Progenitor cell of endocrine pancreas (in vitro differentiated cells): ENCODE measurements at places on chromosomes 16 and 17. TPM values are rescaled to one million over a fixed set of nuclear protein-coding genes. Genes with fewer than 3 reads are reported as not detected.

Gene TBX4
- not detected in 2 replicates for total RNA-seq

Gene CA10
- 0.27 and 0.53 TPM in 2 replicates for total RNA-seq

Gene METTL9
- total RNA-seq: 143 and 158 TPM in 2 replicates

GRCh38 chr16:86961171-86961601 is 356.0 kb downstream of the C16orf95 start:
- DNase-seq: no peak
- H3K4me1 ChIP-seq: peaks cover 13% of the 10 kb centered on the region
- H3K36me3 ChIP-seq: no peaks in the 10 kb centered on the region
- no peak overlapping the region for H3K4me3 ChIP-seq

GRCh38 chr17:740240-741017 is 8.0 kb downstream of the TLCD3A start:
- no peak for DNase-seq
- H3K4me3 ChIP-seq: no peak overlapping the region
- peaks cover 23% of the 10 kb centered on the region for H3K36me3 ChIP-seq
- H3K4me1 ChIP-seq: no peaks in the 10 kb centered on the region
- peak overlapping the region; percentile 49 for H3K27ac ChIP-seq

- no peak overlapping the region for H3K27ac ChIP-seq
- H3K4me3 ChIP-seq: no peak overlapping the region
- H3K36me3 ChIP-seq: peaks cover 9% of the 10 kb centered on the region
- H3K4me1 ChIP-seq: peaks cover under 1% of the 10 kb centered on the region
Measured at GRCh38 chr17:1473841-1474240, 17.8 kb upstream of the CRK start.

- no peak for DNase-seq
- no peaks in the 10 kb centered on the region for H3K36me3 ChIP-seq
- H3K4me3 ChIP-seq: no peak overlapping the region
Measured at GRCh38 chr16:7990626-7991260, 599.6 kb downstream of the TMEM114 start.

DNA sequence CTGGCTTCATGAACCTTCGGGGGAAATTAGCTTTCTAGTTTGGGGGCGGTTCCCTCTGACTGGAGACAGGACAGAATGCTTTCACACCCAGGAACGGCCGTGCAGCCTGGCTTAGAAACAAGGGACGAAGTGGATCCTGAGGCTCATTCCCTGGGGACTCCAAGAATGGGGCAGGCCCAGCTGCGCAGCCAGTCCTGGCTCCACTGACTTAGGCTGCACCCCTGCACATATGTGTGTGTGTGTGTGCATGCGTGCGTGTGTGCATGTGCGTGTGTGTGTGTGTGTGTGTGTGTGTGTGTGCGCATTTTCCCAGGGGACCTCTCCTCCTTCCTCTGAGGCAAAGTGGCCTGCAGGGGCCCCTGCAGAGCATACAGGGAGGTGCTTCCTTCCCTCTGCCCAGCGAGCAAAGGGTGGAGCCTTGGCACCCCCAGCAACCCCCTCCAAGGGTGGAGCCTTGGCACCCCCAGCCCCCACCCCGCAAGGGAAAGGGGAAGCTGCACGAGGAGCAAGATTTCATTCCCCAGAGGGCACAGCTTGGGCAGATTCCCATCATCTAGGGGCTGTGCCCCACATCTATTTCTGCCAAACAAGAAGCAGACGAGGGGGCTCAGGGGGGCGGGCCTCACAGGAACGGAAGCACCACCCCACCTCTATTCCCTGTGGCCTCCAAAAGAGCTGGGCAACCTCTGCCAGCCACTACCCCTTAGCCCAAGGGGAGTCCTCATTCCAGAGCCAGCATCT is 97.6 kb upstream of the CBX4 start:
- H3K4me1 ChIP-seq: peaks cover 16% of the 10 kb centered on the region
- no peak overlapping the region for H3K4me3 ChIP-seq
- H3K27me3 ChIP-seq: no peaks in the 10 kb centered on the region
- peaks cover 8% of the 10 kb centered on the region for H3K36me3 ChIP-seq
- H3K27ac ChIP-seq: no peak overlapping the region

GRCh38 chr17:10117581-10118001 is 80.8 kb downstream of the GAS7 start:
- DNase-seq: no peak
- H3K4me1 ChIP-seq: peaks cover 21% of the 10 kb centered on the region

GRCh38 chr17:7296189-7296861 is 1.9 kb upstream of the YBX2 start:
- H3K27ac ChIP-seq: no peak overlapping the region
- H3K36me3 ChIP-seq: no peaks in the 10 kb centered on the region
- H3K4me1 ChIP-seq: peaks cover 8% of the 10 kb centered on the region
- peak; percentile 86 for DNase-seq

DNA sequence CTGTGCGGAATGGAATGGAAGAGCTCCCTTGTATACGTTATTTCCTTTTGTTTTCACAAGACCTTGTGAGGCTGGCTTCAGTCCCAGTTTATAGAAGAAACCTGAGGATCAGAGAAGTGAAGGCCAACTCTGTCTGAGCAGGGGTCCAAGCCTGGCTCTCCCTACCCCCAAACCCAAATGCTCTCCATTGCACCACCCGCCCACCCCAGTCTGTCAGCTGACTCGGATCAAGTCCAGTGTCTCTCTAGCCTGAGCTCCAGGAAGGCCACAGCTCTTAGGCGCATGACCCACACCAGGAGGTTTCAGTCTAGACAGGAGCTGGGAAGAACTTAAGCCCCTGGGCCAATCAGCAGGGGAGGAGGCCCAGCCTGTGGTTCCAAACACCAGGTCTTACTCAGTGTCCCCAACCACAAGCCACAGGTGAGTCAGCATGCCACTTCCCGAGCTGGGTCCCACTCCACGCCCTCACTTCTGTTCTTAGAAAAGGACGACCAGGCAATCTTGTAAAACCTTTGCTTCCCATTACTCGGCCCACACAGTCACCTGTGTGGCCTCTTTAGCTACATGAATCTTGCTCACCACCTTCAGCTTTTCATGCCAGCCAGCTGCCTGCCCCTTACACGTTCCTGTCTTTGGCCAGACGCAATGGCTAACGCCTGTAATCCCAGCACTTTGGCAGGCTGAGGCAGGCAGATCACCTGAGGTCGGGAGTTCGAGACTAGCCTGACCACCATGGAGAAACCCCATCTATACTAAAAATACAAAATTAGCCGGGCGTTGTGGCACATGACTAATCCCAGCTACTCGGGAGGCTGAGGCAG is 27.8 kb downstream of the TK2 start:
- H3K27ac ChIP-seq: no peak overlapping the region
- no peak overlapping the region for H3K4me3 ChIP-seq
- H3K27me3 ChIP-seq: no peaks in the 10 kb centered on the region
- peaks cover 6% of the 10 kb centered on the region for H3K4me1 ChIP-seq
